ENCODE measurements at places on chromosomes 6 and 20.
A peak's percentile ranks its signal among the peaks of the same experiment; 100 is the strongest.

GRCh38 chr6:34145161-34146020, 496 bp downstream of the GRM4 start:
- peak; percentile 63 for DNase-seq

DNA sequence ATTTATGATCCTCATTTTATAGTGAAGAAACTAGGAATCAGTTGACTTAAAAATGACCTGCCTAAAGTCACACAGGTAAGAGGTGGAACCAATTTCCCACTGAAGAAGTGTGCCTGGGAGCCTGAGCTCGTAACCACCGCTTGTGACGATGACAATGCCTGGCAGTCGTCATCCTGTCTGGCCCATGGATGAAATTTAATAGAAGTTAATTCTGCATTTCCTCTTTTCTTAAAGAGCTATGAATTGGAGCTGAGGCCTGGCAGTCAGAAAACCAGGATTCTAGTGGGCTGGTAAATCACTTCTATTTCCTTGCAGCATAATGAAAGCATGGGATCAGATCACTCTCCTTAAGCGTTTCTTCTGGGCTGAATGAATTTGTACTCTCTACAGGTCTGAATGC, 200.0 kb upstream of the SGK1 start:
- DNase-seq = no peak

DNA sequence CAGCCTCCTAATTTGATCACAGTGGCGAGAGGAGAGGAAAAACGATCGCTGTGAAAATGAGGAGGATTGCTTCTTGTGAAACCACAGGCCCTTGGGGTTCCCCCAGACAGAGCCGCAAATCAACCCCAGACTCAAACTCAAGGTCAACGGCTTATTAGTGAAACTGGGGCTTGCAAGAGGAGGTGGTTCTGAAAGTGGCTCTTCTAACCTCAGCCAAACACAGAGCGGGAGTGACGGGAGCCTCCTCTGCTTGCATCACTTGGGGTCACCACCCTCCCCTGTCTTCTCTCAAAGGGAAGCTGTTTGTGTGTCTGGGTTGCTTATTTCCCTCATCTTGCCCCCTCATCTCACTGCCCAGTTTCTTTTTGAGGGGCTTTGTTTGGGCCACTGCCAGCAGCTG, 28.7 kb downstream of the SAYSD1 start:
- no peak for DNase-seq

GRCh38 chr6:119446115-119446554, 96.6 kb upstream of the MAN1A1 start:
- DNase-seq = peak; percentile 75

GRCh38 chr20:38001173-38001875, 31.9 kb downstream of the TTI1 start:
- peak; percentile 78 for DNase-seq

DNA sequence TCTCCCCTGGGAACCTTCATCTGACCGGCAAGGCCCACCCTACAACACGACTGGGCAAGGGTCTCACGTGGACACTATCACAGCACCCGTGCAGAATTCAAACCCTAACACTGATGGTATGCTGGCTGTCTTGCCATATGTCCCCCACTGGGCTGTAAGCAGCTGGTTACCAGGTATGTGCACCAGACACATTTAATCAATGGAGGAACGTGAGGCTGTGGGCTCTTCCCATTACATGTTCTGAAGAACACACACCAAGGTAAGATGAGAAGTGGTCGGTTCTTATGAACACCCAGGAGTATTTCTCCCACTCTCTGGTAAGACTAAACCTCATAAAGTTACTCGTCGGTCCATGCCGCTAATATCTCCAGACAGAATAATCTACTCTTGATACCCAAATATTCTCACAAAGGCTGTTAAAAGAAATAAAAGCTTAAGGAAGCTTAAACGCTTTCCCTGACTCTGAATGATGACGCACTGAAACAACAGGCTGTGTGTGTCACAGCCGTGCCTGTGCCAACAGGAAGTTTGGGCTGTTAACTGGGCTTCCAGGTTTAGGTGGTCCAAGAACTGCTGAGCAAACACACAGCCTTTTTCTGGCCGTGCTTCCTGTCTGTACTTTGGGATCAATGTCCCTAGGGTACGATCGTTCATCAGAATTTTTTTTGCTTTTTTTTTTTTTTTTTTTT, 75.3 kb downstream of the SLC23A2 start:
- peak; percentile 85 for DNase-seq

- peak; percentile 14 for DNase-seq
Observed at GRCh38 chr6:65259059-65259458, 448.0 kb downstream of the EYS start.

- DNase-seq = no peak
Observed at GRCh38 chr6:85134172-85134571, 315.7 kb upstream of the NT5E start.

- DNase-seq = no peak
Observed at GRCh38 chr20:34324541-34324940, 21.4 kb upstream of the AHCY start.

- peak; percentile 31 for DNase-seq
Observed at GRCh38 chr20:2713285-2713684, 20.7 kb downstream of the EBF4 start.

DNA sequence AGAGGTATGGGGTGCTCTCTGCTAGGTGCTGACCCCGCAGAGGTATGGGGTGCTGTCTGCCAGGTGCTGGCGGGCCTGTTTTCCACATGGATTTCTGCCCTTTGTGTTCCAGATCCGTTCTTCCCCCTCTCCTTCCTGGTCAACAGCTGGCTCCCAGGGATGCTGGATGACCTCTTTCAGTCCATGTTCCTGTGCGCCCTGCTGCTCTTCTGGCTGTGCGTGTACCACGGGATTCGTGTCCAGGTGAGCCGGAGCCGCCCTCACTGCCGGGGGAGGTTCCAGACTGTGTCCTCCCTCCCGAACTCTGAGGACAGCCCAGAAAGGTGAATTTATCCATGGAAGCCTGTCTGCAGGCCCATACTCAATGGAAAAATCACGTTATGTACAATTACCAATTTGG, 36.3 kb downstream of the DYNLT1 start:
- no peak for DNase-seq

GRCh38 chr20:63290677-63291472, 2.1 kb upstream of the COL20A1 start:
- DNase-seq = peak; percentile 55

GRCh38 chr6:24125980-24126379, at the start of gene NRSN1:
Gene NRSN1, plus strand, starts transcription at chr6:24126215. Its CDS starts 8,113 bp downstream, at chr6:24134328.
- peak; percentile 24 for DNase-seq

DNA sequence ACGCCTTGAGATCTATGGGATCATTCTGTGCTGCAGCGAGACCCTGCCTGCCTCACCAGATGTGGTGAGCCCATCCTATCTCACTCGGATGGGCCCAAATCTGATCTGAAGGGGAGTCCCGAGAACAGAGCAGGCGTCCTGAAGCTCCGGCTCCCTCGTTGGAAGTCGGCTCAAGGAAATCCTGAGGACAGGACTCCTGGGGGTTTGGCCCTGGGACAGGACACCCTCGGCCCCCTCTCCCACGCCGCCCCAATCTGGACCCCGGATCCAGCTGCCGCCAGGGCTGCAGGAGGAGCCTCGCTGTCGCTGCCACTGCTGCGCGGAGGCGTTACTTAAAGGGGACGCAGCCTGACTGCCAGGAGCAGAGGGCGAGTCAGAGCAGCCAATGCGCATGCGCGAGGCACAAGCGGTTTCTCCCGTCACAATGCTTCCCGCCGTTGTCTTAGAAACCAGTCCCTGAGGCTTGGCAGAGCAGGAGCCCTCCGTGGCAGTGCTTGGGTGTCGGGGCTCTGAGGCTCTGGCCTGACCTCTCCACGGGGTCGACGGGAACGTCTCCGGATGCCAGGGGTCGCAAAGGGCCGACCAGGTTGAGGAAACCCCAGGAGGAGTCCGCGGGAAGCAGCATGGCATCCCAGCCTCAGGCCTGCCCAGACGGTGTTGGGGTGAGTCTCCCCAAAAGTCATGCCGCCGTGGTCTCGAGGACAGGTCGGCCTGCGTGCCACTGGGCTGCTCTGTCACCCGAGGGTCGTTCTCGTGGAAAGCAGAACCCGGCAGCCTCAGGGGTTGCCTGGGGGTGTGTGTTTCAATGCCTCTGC, 1567.8 kb upstream of the DEFB115 start:
- DNase-seq = no peak

DNA sequence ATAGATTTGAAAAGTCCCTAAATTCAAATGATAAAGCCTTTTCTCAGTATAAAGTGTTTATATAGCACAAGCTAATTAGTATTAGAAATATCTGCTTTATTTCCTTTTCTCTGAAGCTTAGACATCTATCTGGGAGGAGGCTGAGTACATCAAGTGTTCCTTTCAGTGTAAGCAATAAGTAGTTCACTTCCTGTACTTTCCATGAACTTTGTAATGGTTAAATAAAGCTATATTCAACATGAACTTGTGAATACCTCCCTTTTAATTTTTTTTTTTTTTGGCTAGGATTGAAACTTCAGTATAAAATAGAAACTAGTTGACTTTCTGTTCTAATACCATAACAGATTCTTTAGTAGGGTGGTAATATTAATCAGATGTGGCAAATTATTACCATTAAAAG, 190.9 kb downstream of the CENPW start:
- no peak for DNase-seq

GRCh38 chr6:88050140-88050818, 2.6 kb downstream of the SPACA1 start:
- no peak for DNase-seq

- peak; percentile 93 for DNase-seq
Observed at GRCh38 chr20:46814366-46815232, 80.0 kb upstream of the EYA2 start.

GRCh38 chr6:67854098-67854497, 781.0 kb upstream of the ADGRB3 start:
- no peak for DNase-seq

GRCh38 chr6:38797391-38797790, 82.3 kb downstream of the DNAH8 start:
- no peak for DNase-seq

GRCh38 chr6:11900662-11901598, 111.2 kb upstream of the HIVEP1 start:
- no peak for DNase-seq

GRCh38 chr6:161200610-161201370, 73.1 kb downstream of the AGPAT4 start:
- DNase-seq = no peak

DNA sequence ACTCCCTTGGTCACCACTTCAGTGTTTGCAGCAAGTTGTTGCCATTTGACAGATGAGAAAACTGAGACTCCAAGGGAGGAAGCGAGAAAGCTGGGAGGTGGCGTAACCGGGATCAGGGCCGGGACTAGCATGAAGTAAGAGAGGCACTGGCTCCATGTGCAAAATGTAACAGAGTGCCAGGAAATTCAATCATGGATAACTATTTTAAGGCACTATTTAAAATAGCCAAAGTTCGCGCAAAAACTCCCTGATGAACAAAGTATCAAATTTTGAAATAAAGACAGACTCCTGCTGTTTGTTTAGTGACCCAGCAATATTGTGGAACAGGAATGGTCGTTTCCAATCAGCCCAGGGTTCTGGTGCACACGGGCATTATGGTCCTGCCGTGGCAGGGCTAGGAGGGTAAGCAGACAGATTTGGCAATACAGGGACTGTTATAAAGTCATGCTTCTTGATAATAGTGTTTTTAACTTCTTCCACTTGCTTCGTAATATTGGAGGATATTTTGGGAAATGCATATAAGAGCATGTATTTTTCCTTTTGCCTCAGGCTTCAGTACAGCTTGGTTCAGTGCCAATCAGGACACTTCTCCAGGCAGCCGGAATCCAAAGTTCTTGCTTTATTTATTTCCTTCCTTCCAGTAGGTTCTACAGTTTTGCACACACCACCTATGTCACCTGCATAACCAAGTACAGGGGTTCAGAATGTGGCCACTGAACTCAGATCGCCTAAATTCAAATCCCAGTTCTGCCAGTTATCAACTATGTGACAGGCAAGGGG, 141.6 kb downstream of the EYA2 start:
- DNase-seq = no peak

DNA sequence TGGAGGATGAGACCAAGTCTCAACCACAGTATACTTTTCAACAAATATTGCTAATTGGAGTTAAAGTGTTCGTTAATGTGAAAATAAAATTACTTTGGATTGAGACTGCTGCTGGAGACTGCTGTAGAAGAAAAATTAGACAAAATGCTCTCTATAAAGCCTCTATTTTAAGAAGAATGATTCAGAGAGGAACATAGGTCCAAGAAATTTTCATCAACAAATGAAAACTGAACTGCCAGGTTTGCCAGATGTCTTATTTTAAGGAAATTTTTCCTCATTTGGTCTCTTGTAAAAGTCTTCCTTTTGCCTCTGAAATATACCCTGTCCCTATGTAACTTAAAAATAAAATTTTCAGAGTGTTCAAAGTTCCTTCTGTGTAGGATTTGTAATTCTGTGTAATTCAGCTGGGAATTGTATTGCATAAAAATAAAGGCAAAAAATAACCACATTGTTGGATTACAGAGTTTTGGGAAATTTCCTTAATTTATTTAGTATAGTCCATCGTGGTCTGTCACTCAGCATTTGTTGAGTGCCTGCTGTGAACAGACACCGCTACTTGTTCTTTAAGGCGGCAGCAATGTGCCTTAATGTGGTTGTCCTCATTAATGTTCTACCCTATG, 27.4 kb downstream of the ANKS1A start:
- DNase-seq = no peak

- DNase-seq = no peak
Observed at GRCh38 chr6:84775751-84776150, 11.4 kb upstream of the TBX18 start.

- DNase-seq = no peak
Observed at GRCh38 chr6:163121270-163121669, 293.2 kb upstream of the QKI start.

GRCh38 chr20:41717483-41717882, 99.3 kb upstream of the CHD6 start:
- no peak for DNase-seq

Data from epithelial cell of esophagus (primary cell).